ENCODE measurements at places on chromosomes 3 and 15.
A peak's percentile ranks its signal among the peaks of the same experiment; 100 is the strongest.

DNA sequence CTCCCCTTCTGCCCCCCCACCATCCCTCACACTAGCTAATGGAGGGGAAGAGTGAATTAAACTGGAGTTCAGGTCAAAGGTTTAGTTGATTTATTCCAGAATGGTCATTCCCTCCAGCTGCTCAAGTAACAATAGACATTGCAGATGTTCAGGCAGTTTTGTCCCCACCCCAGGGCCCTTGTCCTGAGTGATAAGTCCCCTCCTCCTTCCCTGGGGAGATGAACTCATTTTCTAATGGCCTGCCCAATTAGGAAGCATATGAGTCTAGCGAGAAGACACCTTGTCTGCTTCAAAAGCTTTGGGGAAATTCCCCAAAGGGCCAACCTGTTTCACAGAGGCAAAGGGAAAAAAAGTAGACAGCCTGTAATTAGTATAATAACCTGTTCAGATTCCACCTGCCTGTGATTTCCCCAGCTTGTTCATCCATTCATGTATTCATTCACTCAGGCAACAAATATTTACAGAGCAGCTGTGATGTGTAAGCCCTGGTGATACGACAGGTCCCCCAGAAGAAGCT lies 165.3 kb downstream of the SHQ1 start:
- DNase-seq = peak; percentile 99

DNA sequence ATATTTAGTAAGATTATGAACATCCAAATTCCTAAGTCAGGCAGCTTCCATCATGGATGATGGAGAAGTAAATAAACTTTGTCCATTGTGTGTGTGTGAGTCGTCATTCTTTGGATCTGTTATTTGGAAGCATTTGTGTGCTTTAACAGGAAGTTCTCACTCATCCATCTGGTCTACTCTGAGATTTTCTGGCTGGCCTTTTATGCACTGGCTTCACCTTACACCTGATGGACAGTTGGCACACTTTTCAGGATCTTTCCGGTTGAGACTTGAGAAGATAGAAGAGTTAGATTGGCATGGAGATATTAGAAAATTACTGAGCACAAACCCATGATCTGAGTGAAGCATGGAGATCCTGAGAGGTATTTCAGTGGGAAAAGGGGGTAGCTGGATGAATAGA lies 12.6 kb downstream of the SYNPR start:
- peak; percentile 1 for DNase-seq

- DNase-seq = no peak
These were observed 181.4 kb downstream of the SMAD6 start for GRCh38 chr15:66883284-66883911.

DNA sequence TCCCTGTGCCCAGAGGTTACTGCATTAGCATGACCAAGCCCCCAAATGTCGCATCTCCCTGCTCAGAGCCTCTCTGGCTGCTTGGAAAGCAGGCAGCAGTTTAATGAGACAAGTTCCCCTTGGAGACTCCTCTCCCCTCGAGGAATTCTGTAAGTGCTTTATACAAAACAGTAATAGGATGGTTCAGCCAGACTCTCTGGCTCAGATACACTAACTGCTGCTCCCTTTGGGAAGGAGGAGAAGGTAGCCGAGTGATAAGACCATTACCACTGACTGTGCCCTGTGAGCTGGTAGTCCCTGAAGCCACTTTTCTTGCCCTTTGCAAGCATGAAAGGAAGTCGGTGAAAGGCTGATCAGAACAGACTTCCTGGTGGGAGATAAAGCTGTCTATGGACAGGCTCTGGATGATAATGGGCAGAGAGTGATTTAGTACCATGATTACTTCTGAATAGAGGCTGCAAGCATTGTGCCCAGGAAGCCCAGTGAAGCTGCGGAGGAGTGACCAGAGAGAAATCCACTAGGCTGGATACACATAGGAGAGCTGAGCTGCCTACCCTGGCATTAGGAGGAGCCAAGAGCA lies 100.8 kb downstream of the SEMA6D start:
- peak; percentile 77 for DNase-seq

GRCh38 chr3:121885386-121885785 lies 8.8 kb upstream of the SLC15A2 start:
- DNase-seq = no peak

DNA sequence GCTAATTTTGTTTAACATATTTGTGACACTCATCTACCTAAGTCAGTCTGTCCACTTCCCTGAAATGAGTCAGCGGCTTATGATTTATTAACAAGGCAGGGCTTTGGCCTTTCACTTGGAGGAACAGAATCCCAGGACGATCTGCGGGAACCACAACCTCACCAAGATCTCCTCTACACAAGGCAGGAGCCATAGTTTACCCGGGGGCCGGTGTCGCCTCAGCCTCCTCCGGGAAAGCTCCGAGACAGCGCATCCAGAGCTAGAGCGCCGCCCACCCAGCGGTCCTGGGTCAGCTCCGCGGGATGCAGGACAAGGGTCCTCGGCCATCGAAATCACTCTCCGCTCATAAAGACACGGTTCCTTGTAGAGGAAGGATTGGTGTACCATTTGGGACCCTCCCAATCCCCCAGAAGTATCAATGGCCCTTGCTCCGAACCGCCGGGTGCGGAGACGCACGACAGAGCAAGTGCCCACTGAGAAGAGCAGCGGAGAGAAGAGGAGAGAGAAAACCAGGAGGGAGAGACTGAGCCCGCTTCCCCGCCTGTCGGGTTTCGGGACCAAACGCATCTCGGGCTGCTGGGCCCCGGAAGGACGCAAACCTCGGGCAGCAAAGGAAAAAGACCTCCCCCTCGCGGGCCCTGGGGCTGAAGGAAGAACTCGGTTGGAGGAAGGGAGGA lies 13.1 kb upstream of the ALCAM start:
- DNase-seq = no peak

- no peak for DNase-seq
These were observed 509.6 kb upstream of the SUCLG2 start for GRCh38 chr3:68163968-68164367.

- no peak for DNase-seq
These were observed 2.6 kb downstream of the RBMS3 start for GRCh38 chr3:29283231-29284119.

DNA sequence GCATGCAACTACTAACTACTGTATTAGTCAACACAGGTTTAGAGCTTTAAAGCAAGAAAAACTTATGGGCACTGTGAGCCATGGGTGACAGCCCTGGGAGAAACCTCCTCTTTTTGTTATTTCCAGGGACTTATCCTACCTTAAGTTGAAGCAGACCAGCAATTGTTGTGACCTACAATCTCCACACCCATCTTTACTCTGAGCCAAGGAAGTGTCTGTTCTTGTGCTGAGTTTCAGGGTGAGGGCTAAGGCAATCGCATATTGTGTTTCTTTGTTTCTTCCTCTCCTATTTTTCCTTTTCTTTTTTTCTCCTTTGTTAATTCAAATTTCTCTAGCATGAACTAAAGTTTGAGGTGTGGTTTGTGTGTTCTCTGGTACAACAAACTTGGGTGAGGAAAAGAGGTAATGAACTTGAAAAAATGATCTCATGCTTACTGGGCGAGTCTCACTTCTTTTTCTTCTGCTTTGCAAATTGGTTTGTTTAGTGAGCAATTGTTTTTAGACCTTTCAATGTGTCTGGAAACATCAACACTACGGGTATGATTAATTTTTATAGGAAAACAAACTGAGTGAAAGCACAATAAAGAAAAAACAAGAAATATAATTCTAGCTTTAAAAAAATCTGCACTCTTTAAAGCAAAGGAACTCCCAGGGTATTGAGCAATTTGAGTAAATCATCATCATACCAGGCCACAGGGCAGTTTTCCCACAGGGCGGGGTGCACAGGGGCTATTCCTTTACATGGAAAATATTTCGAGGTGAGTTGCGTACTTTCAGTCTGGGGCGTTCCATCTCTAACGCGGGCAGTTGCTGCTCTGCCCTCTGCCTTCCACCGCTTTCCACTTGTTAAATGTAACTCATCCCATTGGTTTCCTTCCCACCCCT lies 2.7 kb downstream of the UPK1B start:
- no peak for DNase-seq

DNA sequence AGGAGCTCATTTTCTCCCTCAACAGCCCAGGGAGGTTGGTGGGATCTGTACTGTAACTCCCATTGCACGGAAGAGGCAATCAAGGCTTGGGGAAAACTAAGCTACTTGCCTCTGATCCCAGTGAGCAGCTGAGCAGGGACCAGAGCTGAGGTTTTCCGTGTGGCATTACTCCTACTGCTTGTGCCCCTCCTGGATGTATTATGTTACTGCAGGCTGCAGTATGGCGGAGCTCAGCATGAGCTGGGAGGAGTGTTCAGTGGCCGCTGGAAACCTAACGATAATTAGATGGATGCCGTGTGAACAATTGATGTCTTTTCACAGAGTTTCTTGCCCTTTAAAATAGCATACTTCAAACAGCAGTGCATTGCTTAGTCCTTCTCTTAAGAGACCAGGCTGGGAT lies 2.0 kb upstream of the TPRG1 start:
- DNase-seq = peak; percentile 97

DNA sequence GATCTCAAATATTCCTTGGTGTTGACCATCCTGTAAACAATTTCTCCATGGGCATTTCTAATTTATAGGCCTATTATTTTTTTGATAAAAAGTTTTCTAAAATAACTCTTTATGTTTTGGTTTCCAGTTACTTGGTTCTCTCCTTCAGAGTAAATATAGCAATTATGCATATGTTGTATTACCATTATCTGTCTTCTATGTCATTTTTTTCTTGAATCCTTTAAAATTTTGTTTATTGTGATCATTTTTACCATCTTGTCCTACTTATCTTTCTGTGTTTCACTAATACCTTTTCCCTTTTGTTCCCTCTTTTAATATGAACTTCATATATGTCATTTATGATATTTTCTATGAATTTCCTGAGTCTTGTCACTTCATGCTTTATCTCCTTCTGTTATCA lies 341.1 kb downstream of the PDCD6IP start:
- no peak for DNase-seq

DNA sequence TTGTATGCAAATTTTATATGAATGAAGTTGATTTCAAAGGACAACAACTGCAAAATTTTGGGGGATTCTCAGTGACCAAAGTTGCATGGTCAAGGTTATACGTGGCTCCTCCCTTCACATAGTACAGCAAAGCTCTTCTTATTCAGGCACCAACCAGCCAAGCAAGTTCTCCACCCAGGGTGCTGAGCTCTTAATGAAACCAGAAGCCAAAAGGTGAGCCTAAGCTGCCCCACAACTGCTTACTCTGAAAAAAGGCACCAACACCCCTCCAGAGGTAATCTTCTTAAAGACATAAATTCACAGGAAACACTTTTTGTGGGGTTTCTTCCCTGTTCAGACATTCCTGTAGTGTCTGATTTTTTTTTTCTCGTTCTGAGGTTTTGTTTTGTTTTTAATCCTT lies 106.1 kb upstream of the GMNC start:
- no peak for DNase-seq

DNA sequence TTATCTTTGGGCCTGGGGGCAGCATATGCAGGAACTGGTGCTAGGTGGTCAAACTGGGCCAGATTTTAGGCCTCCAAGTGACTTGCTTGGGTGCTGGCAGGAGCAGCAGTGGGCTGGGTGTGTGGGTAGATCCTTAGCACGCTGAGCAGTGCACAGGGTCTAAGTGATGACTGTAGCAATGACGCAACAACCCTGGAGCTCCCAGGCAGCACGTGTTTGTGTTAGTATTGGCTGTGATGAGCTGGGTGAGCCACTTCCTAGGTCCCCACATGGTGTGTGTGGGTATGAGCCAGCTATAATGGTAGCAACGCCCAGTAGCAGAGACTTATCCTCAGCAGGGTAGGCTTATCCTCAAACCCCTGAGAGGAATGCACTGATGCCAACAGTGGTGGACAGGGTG lies 570.6 kb upstream of the ROBO1 start:
- no peak for DNase-seq

DNA sequence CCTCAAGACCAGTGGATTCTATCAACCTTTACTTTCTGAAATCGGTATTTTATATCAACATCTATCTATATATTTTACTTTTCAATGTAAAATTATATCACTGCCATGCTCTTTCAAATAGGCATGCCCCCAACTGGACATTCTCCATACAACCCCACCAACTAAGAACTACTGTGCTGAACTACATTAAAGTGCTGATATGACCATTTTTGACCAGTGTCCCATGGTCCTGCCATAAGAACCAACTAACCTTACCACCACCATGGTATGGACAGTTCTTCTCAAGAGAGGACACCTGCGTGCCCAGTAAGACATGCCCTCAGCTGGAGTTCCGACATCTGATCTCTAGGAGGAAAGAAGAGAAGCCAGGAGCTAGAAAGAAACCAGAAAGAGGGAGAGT lies 15.6 kb downstream of the POMGNT2 start:
- no peak for DNase-seq

- DNase-seq = no peak
These were observed 8.7 kb downstream of the KIF7 start for GRCh38 chr15:89646416-89647141.

GRCh38 chr3:23550402-23550801 lies 255.4 kb upstream of the UBE2E1 start:
- DNase-seq = no peak

DNA sequence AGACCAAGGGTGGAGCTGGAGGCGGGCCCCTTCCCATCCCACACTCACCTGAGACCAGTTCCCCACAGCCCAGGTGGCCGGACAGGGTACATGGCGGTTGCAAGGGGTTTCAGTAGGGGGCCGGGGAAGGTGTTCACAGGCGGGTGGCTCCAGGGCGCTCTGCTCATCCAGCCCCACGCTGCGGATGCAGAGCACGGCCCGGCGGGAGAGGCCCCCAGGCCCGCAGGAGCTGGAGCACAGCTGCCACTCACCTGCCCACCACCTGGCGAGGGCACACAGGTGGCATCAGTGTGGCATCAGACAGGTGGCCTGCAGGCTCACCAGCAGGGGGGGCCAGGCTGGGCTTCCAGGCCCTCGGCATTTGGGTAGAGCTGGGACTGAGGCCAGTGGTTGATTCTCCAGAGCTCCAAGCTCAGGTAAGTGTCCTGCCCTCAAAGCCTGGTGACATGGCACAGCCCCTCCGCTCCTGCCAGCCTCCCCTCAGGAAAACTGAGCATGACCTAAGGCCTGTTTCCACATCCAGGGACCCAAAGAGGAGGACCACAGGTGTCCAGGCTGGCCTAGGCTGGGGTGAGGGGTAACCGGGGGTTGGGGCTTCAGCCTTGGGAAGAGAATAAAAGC lies 43.8 kb downstream of the ADAMTS7 start:
- peak; percentile 77 for DNase-seq

DNA sequence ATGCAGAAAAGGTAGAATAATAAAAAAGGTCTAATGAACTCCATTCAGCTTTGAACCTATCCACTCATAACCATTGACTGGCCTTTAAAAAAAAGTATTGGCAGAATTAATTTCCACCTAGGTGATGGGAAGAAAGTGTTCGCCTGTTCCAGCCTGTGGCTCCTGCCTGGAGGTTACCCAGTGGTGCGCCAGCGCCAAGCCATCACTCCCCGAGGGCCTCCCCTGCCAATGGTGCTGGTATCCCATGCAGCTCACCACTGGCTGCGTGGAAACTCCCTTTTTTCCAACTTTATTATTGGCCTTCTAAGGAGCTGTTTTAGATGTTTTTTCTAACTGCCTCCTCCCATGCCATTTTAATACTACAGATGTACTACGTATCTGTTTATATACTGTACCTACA lies 29.4 kb downstream of the NIPA2 start:
- DNase-seq = no peak

GRCh38 chr3:169091196-169091823 lies 572.2 kb downstream of the MECOM start:
- peak; percentile 43 for DNase-seq

- no peak for DNase-seq
These were observed 24.7 kb downstream of the GPR15 start for GRCh38 chr3:98556164-98557130.

GRCh38 chr3:46695177-46695961 lies 1.9 kb upstream of the ALS2CL start:
- peak; percentile 27 for DNase-seq

- no peak for DNase-seq
These were observed 84.3 kb downstream of the ARPP21 start for GRCh38 chr3:35723480-35724097.

- DNase-seq = no peak
These were observed 140.5 kb upstream of the ADAMTS9 start for GRCh38 chr3:64828276-64828675.
